GM12878 (cell line): ENCODE measurements at places on chromosomes 7 and 10. TPM values are rescaled to one million over a fixed set of nuclear protein-coding genes. Genes with fewer than 3 reads are reported as not detected.

The SH2D4B gene
- 0.13 and 0.19 TPM in 2 replicates for total RNA-seq

The ASAH2B gene
- total RNA-seq: 2.2 TPM in 2 replicates

The SSC4D gene
- total RNA-seq: 0.41 and 0.72 TPM in 2 replicates

The FRAT1 gene
- total RNA-seq: 0.56 and 0.67 TPM in 2 replicates

The ZNF32 gene
- 2.8 and 4.0 TPM in 2 replicates for total RNA-seq

The ANK3 gene
- total RNA-seq: 0.58 and 0.82 TPM in 2 replicates

The TMEM178B gene
- total RNA-seq: 0.03 and 0.05 TPM in 2 replicates

The IL2RA gene
- 5.0 and 5.3 TPM in 2 replicates for total RNA-seq

The NEUROD6 gene
- total RNA-seq: not detected in 2 replicates

The OR2A42 gene
- total RNA-seq: not detected in 2 replicates

The EIF4EBP2 gene
- 48.5 TPM in 2 replicates for total RNA-seq

The PLAC9 gene
- total RNA-seq: not detected in 2 replicates

The CCDC3 gene
- 0.08 and 0.16 TPM in 2 replicates for total RNA-seq

DNA sequence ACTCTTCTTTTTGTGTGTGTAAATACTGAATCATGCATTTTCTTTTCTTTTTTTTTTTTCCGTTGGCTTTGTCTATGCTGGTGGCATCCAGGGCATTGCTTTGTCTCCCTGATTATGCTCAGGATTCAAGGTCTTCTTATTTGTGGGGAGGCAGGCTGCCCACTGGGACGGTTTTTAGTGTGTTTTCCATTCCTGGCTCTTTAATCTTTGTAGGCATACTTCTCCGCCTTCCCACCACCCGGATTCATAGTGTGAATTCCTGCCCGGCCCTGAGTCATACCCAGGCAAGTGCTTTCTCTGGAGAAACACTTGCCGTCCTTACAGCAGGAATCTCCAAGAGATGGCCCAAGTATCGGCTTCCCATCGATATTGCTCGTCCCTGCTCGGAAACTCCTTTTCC, 5.2 kb downstream of the ZNF655 start:
- DNase-seq: no peak

DNA sequence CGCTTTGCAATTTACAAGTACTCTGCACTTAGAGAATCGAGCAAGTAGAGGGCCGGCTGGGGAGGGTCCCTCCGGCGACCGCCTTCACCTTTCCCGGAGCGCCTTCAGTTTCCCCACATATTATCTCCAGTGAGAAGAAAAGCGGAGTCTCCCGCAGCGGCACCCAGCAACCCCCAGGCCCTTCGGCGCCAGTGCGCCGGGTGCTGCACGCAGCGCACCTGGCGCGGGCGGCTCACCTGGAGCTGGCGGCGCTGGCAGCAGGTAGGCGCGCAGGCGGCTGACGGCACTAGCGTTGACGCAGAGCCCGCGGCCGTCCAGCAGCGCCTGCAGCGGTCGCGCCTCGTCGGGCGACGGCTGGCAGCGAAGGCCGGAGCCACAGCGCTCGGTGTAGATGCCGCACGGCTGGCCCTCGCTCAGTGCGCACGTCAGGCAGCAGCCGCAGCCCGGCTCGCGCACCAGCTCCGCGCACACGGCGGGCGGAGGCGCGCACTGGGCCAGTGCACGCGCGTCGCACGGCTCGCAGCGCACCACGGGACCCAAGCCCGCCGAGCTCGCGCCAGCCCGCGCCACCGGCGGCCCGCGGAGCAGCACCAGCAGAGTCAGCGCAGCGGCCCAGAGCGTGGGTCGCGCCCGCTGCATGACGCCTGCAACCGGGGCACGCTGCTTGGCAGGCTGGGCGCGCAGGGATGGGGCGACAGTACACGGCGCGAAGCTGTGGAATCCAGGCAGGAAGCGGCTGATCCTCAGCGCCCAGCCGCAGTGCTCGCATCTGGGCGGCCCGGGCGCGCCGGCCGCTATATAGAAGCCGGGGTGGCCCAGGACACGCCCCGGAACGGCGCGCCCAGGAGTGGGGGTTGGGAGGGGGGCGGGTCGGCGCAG, at the start of gene IGFBP3:
Gene IGFBP3 (minus strand): TSS at position 771 of the 879 bp plus-strand sequence. CDS start 132 bp downstream, at position 639.
- no peak for DNase-seq

DNA sequence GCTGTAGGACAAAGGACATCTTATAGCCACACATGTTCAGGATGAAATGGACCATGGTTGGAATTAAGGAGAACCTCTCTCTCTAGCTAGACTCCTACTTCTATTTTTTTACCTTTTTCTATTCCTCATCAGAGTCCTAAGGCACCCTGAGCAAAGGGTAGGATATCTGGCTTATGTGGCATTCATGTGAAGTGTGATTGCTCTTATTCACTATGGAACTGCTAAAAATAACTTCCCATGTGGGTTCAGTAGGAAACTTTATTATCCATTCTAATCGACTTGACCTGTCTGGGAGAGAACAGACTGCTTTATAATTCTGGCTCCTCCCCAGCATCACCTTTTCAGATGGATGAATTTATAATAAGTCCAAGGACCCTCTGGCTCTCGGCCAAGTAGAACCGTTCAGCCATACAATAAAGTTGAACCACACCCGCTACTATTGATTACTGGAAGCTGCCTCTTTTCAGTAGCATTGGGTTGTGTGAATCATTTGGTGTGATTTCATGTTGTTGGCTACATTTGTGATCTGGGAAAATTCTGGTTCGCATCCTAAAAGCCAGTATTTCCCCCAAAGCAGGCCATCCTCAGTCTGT, 117.5 kb downstream of the NRF1 start:
- DNase-seq: no peak

- DNase-seq: no peak
Observed at GRCh38 chr10:127176649-127177048, 19.7 kb downstream of the INSYN2A start.

DNA sequence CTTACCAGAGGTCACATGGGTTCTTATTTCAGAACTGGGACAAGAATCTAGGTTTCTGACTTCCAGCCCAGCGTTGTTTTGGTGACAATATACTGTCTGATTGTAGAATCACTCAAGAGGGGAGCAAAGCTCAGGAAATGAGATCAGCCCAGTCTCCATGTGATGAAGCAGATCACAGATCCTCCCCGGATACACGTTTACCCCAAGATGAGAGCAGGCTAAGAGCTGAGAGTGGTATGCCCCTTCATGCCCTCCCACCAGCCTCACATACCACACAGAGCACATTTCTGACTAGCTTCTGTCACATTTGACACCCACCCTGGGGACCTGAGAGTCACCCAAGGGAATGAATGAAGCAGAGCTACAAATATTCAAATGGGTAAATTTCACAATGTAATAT, 27.1 kb upstream of the PRKCQ start:
- no peak for DNase-seq

DNA sequence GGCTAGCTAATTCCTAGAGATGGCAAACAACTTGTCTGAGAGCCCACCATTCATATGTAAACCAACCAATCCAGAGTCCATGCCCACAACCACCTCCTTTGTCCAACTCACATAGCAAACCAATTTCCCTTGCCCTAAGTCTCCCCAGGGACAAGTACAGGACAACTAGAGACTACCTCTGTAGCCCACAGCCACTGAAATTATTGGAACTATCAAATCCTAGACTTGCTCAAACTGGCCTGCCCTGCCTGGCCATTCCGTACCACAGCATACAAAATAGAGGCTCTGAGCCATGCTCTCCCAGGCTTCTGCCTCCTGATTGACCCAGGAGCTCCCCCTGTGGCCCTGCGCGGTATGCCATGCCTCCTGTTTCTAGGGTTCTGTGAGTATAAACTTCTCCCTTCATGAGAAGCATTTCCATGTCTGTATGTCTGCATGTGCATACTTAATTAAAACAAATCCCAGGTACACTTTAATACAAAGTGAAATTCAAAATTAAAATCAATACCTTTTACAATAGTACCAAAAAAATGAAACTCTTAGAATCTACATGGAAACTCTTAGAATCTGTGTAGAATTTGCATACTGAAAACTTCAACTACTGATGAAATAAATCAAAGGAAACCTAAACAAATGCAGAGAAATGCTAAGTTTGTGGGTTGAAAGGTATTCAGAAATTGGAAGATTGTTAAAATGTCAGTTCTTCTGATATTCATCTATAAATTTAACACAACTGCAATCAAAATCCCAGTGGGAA, 4.0 kb upstream of the HECW1 start:
- peak; percentile 31 for DNase-seq

DNA sequence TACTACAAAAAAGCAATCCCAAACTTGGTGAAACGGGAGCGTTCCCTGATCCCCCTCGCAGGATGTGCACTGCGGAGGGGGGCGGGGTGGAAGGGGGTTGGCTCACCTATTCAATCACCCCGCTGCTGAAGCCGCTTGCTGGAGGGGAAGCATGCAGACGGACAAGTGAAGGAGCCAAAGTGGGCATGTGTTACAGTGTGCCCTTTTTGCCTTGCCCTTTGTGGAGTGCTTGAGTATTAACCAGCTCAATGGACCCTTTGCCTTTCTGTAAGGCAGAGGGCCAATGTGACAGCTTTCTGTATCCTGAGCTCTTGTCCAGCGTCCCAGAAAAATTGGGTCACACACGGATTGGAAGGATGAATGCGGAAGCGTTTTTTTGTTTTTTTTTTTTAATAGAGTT, 348.9 kb upstream of the NPSR1 start:
- DNase-seq: no peak

DNA sequence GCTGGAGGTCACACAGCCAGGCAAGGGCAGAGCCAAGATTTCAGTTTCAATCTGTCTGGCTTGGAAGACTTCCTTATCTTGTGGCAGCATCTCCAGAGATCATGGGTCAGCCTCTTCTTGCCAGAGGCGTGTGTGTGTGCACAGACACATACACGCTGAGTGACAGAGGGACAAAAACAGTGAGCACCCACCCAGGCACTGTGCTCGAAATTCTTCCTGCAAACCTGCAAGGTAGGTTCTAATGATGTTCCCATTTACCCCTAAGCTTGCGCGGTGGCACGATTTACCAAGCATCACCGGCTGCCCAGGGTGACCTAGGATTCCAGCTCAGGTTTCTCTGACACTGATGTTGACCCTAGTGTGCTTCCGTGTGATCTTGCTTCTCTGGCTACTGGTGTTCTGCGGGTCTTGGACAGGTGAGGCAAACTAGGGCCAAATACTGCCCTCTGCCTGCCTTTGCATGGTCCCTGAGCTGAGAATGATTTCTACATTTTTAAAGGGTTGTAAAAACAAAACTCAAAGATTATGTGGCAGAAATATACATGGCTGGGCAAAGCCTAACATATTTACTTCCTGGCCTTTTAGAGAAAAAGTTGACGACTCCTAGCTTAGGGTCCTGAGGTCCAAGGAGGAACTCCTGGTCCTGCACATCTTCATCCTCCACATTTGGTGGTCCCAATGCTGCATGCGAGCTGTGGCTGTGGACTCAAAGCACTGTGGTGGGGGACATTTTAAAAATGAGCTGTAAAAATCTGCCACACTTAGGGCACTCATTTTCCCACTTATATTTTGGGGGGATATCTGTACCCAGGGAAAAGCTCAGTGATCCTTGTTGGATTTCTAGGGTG, 268.5 kb downstream of the RPS24 start:
- DNase-seq: no peak

DNA sequence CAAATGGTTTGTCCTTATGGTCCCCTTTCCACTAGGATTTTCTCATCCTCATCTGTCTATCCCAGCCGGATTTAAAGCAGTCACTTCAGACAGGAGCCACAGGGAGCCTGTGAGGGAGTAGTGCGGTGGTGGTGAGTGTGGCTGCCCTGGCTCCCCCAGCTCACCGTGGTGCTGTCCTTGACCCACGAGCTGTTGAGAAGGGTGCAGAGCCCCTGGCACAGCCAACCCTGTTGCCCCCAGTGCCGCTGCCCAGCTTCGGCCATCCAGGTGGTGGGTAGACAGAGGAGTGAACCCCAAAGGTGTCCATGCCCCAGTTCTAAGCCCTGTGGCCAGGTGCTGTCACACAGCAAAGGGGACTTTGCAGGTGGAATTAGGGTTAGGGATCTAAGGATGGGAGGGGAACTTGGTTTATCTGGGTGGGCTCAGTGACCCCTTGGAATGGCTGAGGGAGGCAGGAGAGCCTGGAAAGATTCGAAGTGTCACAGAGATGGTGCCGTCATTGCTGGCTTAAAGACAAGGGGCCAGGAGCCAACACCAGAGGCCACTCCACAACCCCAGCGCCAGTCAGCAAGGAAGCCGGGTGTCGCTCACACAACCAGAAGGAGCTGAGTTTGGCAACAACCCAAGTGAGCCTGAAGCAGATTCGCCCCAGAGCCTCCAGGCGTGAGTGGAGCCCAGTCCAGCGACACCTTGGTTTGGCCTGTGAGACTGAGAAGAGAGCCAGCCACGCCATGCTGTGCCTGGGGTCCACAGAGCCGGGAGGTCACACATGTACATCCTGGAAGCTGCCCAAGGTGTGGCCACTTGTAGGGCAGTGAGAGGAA, 142.4 kb downstream of the ADCY1 start:
- DNase-seq: no peak

- DNase-seq: no peak
Observed at GRCh38 chr10:34979938-34980337, 110.2 kb downstream of the CUL2 start.

GRCh38 chr10:964988-965417, 23.2 kb upstream of the GTPBP4 start:
- no peak for DNase-seq

DNA sequence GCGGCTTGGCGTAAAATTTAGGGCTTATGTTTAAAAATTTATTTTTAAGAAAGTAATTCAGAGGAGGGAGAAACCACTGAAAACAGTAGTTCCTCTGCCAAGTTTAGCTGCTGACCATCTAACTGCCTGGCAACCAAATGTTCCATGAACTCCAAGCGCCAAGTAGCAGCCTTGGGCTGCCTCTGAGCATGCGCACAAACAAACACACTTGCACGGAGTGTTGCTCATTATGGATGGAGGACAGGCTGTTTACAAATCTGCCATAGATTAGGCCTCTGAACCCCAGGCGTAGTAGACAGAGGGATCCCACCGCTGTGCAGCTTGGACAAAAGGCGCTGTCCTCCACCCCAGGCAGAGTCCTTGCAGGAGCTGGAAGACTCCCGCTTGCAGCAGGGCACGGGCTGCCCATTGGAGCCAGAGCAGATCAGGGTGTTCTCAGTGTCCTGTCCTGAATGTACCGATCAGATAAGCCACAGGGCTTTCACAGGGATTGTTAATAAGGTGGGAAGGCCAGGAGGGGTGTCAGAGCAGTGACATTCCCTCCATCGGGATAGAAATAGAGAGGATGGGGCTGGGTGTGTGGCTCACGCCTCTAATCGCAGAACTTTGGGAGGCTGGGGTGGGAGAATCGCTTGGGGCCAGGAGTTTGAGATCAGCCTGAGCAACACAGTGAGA, 47.7 kb upstream of the LYZL1 start:
- no peak for DNase-seq

- no peak for DNase-seq
Observed at GRCh38 chr7:31171984-31172383, 119.9 kb downstream of the ADCYAP1R1 start.
